Central memory CD4-positive, alpha-beta T cell (primary cell): ENCODE measurements at places on chromosomes 4 and X.

DNA sequence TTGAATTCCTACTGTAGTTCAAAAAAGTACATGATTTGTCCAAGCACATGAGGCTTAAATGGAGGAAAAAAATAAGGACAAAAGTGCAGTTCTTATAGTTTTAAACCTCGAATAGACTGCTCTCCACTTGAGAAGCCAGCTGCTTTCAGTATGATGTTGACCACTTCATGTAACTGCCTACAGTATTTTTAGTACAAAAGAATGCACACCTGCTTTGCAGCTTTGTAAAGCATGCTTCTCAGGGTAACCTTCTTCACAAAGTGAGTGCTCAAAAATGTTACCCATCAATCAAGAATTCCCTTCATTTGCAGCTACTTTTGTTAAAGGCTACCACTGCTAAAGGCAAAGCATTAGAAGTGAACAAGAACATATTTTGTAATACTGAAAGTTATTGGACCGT lies 83.4 kb upstream of the FAM47B start:
- no peak for DNase-seq

DNA sequence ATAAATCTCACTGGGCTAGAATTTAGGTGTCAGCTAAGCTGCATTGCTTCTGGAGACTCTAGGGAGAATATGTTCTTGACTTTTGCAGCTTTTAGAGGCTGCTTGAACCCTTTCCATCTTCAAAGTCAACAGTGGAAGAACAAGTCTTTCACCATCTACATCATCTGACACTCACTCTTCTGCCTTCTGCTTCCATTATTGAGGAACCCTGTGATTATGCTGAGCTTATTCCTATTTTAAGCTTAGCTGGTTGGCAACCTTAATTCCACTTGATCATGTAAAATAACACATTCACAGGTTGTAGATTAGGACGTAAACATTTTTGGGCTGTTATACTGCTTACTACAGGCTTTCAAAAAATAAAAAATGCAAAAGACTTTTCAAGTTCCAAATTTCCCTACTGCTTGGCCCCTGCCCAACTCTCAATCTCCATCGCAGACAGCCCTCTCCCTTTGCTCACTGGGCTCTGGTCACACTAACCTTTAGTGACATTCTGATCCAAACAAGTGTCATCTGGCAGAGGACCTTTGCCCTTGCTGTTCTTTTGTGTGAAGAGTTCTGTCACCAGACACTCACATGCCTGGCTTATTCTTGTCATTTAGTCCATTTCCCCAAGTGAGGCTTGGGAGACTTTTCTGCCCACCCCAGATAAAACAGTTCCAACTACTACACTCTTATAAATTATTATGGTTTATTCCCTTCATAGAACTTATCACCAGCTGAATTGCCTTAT lies 1056.0 kb downstream of the STIM2 start:
- no peak for DNase-seq

DNA sequence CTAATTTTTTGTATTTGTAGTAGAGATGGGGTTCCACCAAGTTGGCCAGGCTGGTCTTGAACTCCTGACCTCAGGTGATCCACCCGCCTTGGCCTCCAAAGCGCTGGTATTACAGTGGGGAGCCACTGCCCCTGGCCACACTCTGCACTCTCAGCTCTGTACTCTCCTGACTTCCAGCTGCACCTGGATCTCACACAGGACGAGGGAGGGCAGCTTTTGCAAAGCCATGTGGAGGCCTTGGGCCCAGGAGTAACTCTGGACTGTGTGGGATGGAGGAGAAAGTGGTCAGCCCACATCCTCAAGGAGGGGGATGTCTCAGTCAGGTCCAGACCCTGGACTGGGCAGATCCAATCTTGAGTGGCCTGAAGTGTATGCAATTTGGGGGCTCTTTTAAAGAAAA lies 23.0 kb downstream of the NAT8L start:
- DNase-seq: no peak

DNA sequence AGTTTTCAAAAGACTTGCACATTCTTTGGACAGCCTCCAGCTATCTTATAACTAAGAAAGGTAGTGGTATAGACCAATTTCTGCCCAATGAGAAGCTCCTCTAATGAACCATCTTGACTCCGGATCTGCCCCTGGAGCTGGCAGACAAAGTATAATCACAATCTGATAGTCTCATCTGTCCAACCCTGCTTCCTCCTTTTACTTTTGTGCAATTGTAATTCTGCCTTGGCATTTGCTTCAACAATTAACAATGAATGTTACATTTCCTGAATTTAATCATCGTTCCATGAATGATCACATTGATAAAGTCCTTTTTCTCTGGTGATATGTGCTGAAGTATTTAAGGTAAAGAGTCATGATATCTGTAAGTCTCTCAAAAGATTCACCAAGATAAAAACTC lies 27.8 kb downstream of the FRYL start:
- no peak for DNase-seq

DNA sequence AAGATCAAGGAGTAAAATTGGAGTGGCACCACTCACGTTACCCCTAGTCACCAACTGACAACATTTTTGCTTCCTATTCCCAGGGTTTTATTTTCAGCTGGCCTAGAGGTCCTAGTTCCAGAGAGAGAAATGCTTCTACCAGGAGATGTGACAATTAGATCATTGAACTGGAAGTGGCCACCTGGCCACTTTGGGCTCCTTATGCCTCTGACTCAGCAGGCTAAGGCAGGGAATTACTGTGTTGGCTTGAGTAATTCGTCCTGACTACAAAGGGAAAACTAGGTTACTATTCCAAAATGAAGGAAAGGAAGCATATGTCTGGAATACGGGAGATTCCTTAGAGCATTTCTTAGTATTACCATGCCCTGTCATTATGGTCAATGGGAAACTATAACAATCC lies 831.6 kb upstream of the NDST4 start:
- DNase-seq: no peak

DNA sequence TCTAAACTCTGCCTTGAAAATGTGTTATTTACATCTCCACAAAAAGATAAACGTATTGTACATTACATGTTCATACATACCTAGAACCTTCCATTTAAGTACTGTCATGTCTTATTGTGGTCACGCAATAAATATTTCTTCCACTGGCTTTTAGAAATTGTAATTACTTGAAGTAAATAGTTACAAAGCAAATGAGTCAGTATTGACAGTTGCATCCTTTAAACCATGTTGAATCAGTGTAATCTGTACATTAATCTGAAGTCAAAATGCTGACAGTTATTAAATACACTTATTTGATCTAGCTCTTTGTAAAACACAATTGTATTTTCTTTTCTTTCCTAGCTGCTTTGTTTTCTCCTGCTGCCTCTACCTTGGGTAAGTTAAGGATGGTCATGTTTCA lies 446.7 kb downstream of the EPHA5 start:
- DNase-seq: no peak

- no peak for DNase-seq
These were observed 99.0 kb downstream of the ARSJ start for GRCh38 chr4:113880240-113881028.

GRCh38 chr4:113783289-113783688 lies 21.8 kb upstream of the CAMK2D start:
- no peak for DNase-seq

DNA sequence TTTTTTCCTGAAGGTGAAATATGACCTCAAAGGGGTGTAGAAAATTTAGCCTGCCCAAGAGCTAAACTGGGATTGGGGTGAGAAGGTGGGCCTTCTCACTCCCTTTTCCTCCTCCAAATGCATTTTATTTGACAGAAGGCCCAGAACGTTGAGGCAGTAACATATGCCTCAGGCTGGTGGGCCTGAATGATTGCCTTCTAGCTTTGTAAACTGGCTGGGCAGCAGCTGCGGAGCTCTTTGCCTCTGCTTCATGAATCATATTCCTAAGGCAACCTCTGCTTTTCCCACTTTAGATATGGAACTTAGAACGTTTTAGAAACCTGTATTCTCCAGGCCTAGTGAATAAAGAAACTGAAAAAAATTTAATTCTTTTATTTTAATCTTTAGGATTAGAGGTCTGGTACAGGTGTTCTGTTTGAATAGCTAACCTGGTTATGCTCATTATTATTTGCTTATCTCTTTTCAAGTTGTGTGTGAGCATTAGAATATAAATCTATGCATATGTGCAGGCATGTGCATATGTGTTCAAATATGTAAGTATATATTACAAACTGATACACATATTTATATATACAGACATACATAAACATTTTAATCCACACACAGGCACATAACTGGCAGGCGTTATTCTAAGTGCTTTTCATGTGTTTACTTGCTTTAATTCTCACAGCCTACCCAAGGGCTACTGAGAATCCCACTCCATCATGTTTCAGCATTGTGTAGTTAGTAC lies 11.5 kb downstream of the PRDM8 start:
- DNase-seq: no peak

GRCh38 chr4:134078230-134078914 lies 123.2 kb downstream of the PABPC4L start:
- DNase-seq: no peak

- DNase-seq: no peak
These were observed 83.2 kb downstream of the GPAT3 start for GRCh38 chr4:83618991-83619645.

DNA sequence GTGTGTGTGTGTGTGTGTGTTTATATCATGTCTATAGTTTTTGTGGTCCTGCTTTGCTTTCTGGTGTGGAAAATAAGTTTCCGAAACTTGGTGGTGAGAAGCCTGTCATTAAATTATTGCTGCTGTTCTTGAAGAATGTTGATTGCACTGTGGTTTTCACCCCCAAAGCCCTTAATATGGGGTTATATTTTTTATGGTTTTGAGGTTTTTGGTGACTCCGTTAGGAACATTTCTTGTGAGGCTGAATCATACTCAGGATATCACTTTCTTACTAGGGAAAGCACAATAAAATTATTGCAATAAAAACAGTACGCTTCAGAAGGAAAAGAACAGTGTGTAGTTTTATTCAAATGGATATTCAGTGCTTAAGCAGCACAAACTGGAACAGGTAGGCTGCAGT lies 539.1 kb upstream of the MAGEB18 start:
- DNase-seq: no peak

DNA sequence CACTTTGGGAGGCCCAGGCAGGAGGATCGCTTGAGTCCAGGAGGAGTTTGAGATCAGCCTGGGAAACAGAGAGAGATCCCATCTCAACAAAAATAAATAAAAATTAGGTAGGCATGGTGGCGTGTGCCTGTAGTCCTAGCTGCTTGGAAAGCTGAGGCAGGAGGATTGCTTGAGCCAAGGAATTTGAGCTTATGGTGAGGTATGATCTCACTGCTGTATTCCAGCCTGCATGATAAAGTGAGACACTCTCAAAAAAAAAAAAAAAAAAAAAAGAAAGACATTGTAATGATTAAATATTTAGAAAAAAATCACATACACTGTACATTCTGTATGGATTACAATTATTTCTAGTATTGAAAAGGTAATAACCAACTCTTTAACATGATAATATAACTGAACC lies 87.1 kb downstream of the SLIT2 start:
- DNase-seq: no peak

GRCh38 chr4:149031399-149031798 lies 589.2 kb upstream of the NR3C2 start:
- no peak for DNase-seq

- DNase-seq: no peak
These were observed 118.3 kb upstream of the ETNPPL start for GRCh38 chr4:108881190-108881589.

DNA sequence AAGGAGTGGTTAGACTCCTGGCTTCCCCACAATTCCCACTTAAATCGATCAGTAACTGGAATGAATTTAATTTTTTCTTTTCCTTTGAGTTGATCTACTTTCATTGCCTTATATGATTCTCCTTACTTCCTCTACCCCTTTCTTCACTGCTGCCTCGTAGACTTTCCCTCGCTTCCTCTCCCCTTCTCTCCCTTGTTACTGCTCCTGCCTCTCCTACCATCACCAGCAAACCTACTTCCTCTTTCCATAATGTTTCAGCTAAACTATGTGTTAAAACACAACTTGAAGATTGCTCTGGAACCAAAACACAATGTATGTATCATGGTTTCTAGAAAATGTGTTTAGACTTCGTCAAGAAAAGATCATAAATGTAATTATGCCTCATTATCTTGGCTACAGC lies 132.0 kb upstream of the TET2 start:
- DNase-seq: no peak

GRCh38 chr4:48058617-48059530 lies 42.3 kb downstream of the NIPAL1 start:
- DNase-seq: no peak
